Heart left ventricle (tissue), 16 donors: ENCODE measurements at places on chromosomes 3 and 15. TPM values are rescaled to one million over a fixed set of nuclear protein-coding genes. Genes with fewer than 3 reads are reported as not detected.

CLDN16 gene
- total RNA-seq = not detected

DNA sequence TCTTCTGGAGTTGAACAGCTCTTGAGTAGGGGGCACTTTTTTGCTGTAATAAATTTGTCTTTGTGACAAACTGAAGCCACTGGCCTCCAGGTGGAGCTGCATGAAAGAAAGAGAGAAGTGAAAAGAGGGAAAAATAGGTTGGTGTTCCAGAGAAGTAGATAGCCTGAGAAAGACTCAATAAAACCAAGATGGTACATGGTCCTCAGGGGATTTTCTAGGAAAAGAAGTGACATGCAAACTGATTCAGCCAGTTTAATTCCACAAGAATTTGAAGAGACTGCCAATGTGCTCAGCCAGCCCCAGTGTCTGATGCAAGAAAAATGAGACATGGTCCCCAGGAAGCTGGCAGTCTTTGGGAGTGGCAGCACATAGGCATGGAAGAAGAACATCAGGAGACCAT lies 152.7 kb downstream of the CD47 start:
- no peaks in the 10 kb centered on the region for H3K27me3 ChIP-seq
- no peaks in the 10 kb centered on the region for H3K4me1 ChIP-seq
- H3K36me3 ChIP-seq = no peaks in the 10 kb centered on the region
- no peak overlapping the region for H3K4me3 ChIP-seq
- no peak for DNase-seq

- no peak overlapping the region for H3K4me3 ChIP-seq
- H3K27ac ChIP-seq = no peak overlapping the region
- H3K36me3 ChIP-seq = no peaks in the 10 kb centered on the region
- H3K27me3 ChIP-seq = no peaks in the 10 kb centered on the region
Measured at GRCh38 chr3:194320100-194320499, 31.0 kb downstream of the CPN2 start.

- H3K27me3 ChIP-seq = no peaks in the 10 kb centered on the region
- no peak for DNase-seq
- no peak overlapping the region for H3K27ac ChIP-seq
- H3K4me1 ChIP-seq = no peaks in the 10 kb centered on the region
Measured at GRCh38 chr3:34202975-34203374, 404.5 kb downstream of the PDCD6IP start.

HHLA2 gene
- not detected for total RNA-seq

DNA sequence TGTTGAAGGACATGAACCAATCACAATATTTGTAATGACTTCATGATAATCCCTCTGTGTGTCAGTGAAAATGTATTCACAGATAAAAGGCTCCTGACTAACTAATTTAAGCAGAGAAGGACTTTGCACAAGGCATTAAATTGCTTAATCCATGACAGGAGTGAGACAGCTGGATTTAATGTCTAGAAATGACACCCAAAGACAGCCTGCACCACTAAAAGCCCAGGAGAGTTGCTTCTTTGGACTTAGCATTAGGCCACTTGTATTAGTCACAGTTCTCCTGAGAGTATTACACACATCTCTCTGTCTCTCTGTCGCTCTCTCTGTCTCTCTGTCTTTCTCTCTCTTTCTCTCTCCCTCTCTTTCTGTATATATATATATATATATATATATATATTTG lies 180.4 kb downstream of the GOLGA8K start:
- no peaks in the 10 kb centered on the region for H3K27me3 ChIP-seq
- DNase-seq = no peak
- no peaks in the 10 kb centered on the region for H3K36me3 ChIP-seq
- H3K4me3 ChIP-seq = no peak overlapping the region
- H3K4me1 ChIP-seq = no peaks in the 10 kb centered on the region

DNA sequence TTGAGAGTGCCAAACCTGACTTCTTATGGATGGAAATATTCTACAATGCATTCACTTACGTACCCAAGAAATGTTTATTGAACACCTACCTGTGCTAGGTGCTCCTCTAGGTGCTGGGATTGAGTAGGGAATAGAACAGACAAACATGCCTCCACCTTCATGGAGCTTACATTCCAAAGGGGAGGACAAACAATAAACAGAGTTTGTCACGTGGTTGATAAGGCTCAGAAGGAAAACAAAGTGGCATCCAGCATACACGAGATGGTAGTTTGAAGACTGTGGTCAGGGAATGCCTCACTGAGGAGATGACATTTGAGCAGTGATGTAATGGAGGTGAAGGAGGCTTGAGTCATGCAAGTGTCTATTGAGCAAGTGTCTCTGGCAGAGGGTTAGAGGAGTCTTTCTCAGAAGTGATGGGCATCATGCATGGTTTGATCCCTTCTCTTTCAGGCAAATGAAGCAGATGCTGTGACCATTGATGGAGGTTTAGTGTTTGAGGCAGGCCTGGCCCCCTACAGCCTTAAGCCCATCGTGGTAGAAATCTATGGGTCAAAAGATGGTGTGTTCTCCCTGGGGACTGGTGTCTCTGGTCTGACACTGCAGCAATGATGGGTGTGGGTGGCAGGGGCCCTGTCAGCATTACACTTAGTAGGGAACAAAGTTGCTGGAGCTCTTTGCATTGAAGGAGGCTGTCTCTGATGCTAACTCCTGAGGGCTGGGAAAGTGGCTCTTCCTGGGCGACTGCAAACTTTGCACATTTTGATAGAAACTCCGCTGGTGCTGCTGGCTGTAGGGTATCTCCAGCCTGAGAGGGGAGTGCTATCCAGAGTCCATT lies 29.7 kb upstream of the TOPBP1 start:
- H3K4me1 ChIP-seq = no peaks in the 10 kb centered on the region
- no peaks in the 10 kb centered on the region for H3K36me3 ChIP-seq
- no peak overlapping the region for H3K4me3 ChIP-seq

DNA sequence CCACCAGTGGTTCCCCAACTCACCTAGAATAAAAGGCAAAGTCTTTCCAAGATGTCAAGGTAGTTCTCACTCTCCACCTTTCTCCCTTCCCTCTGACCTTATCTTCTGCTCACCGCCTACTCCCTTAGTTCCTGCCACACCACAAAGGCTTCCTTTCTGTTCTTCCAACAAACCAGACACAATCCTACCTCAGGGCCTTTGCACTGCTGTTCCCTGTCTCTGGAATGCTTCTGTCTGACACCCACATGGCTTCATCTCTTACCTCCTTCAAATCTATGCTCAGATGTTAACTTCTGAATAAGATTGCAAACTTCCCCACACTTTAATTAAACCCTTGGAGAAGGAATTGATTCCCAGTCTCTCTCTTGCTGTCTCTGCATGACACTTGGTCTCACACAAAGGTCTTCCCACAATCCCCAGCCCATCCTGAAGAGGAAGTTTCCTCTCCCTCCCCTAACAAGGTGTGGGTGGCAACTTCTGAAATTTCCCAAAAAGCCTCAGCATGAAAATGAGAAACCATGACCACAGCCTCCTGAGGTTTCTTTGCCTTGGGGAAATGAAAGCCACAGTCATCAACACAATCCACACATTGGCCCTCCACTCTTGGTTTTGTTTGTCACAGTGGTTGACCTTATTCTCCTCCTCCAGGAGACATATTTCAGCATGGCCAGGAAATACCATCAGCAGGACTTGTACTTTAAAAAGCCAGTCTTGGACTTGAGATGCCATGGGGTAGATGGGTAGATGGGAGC lies 3.0 kb upstream of the RYK start:
- H3K4me1 ChIP-seq = peaks cover 30% of the 10 kb centered on the region
- H3K4me3 ChIP-seq = no peak overlapping the region
- DNase-seq = no peak
- no peaks in the 10 kb centered on the region for H3K27me3 ChIP-seq
- no peaks in the 10 kb centered on the region for H3K36me3 ChIP-seq

RBM6 gene
- 27.5 TPM for total RNA-seq

GRCh38 chr3:128420720-128421438 lies 45.8 kb downstream of the DNAJB8 start:
- H3K27me3 ChIP-seq = no peaks in the 10 kb centered on the region
- DNase-seq = no peak
- no peak overlapping the region for H3K27ac ChIP-seq
- H3K4me3 ChIP-seq = no peak overlapping the region
- no peaks in the 10 kb centered on the region for H3K36me3 ChIP-seq

FBLN2 gene
- 40.6 TPM for total RNA-seq

RBP2 gene
- total RNA-seq = not detected

DNA sequence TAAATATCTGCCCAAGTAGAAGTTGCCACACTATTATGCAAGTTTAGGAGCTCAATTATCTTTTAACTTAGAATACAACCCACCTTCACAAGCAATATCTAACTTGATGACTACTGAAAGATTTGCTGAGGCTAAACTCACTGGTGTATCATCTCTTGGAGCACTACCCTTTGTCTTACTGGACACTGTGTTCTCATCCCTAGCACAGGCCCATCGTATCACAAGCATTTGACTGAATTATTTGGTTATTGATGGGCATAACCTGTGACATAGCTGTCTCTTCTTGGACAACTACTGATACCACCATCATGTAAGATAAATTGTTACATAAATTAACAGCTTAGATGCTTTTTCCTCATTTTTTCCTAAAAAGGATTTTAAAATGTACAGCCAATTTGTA lies 216.2 kb upstream of the THBS1 start:
- H3K27me3 ChIP-seq = no peaks in the 10 kb centered on the region
- DNase-seq = no peak
- no peak overlapping the region for H3K27ac ChIP-seq
- H3K4me3 ChIP-seq = no peak overlapping the region
- no peaks in the 10 kb centered on the region for H3K36me3 ChIP-seq

DNA sequence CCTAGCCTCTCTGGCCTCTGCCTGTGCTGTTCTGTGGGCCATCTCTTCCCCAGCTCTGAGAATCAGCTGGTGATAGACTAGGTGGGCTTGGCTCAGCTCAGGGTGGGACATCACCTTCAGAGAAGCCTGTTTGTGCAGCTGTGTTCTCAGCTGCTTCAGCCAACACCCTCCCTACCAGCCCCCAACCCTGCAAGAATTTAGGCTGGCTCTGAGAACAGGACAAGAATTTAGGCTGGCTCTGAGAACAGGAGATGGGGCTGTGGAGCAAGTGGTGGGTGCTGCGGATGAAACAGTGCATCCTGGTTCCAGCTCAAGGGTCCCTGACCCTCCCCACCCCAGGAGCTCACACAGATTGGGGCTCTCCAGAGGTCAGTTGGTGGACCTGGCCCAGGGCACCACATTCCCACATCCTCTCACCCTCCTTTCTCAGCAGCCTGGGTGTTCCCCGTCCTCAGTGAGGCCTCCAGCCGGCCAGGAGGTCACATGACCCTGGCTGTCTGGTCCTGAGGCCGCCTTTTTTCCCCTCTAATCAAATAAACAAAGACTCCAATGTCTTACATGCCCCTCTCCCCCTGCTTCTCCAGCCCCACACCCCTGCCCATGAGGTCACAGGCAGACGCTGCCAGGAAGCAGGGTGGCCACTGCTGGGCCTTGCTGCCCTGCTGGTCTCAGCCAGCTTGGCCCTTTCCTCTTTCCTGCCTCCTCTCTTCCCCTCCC lies 14.9 kb downstream of the PLEKHO2 start:
- peak; percentile 74 for DNase-seq
- no peak overlapping the region for H3K4me3 ChIP-seq
- peak overlapping the region; percentile 77 for H3K27ac ChIP-seq
- no peaks in the 10 kb centered on the region for H3K27me3 ChIP-seq

SLC22A13 gene
- total RNA-seq = not detected

DNA sequence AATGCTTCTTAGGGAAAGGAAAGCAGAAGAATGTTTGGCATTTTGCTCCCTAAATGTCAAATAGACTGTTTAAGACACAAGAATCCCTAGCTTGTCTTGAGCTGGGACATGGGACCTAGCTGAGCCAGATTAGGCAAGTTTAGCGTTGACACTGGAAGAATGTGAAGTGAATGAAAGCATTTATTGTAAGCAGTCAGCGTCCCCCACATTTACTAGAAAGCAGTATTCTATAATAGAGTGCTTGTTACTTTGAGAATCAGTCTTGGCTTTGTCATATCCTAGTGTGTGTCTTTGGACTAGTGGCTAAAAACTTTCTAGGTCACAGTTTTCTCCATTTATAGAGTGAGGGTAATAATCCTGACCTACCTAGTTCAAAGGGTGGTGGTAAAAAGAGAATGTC lies 161.6 kb downstream of the ADAMTSL3 start:
- H3K4me1 ChIP-seq = peaks cover 17% of the 10 kb centered on the region
- H3K27me3 ChIP-seq = no peaks in the 10 kb centered on the region
- no peak overlapping the region for H3K27ac ChIP-seq

GOLGA6L7 gene
- total RNA-seq = not detected

GRCh38 chr3:174413062-174413912 lies 445.8 kb upstream of the NAALADL2 start:
- no peaks in the 10 kb centered on the region for H3K27me3 ChIP-seq
- no peak overlapping the region for H3K27ac ChIP-seq
- H3K4me1 ChIP-seq = no peaks in the 10 kb centered on the region
- H3K36me3 ChIP-seq = no peaks in the 10 kb centered on the region
- H3K4me3 ChIP-seq = no peak overlapping the region

SLC9A9 gene
- 15.3 TPM for total RNA-seq

GRCh38 chr15:44588541-44588940 lies 51.6 kb downstream of the EIF3J start:
- no peaks in the 10 kb centered on the region for H3K27me3 ChIP-seq
- H3K27ac ChIP-seq = no peak overlapping the region
- no peak for DNase-seq
- H3K4me3 ChIP-seq = no peak overlapping the region
- no peaks in the 10 kb centered on the region for H3K4me1 ChIP-seq

DNA sequence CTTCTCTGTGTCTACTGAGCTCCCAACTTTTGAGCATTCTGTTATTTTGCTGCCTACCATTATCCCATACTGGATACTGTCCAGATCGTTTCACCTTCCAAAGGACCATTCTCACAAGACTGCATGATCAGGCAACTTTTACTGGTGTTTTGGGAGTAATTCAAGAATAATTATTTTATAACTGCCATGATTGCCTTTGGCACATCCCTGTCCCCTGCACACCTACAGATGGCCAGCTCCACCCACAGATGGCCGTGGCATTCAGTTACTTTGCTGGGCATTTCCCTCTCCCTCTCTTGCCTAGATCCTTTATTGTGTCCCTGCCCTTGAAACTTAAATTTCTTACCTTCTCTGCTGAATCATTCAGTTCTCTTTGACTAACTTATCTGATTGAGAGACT lies 263.9 kb downstream of the DIPK2A start:
- no peak for DNase-seq
- no peak overlapping the region for H3K4me3 ChIP-seq
- no peaks in the 10 kb centered on the region for H3K36me3 ChIP-seq
- no peaks in the 10 kb centered on the region for H3K4me1 ChIP-seq
- H3K27me3 ChIP-seq = no peaks in the 10 kb centered on the region

DNA sequence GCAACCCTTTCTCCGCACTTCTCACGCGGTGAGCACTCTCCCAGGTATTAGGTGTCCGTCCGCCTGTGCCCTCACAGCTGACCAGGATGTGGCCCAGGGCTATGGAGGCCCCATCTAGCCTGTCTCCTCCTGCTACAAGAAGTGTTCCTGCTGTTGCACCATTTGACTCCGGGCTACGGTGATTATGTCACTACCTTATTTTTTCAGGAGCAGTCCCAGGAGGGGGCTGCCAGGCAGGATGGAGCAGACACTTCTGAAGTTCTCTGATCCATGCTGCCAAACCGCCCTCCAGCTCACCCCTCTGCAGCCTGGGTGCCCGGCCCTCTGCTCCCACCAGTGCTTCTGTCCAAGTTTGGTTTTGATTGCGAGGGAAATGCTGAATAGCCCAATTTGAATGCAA lies 36.9 kb downstream of the ZXDC start:
- H3K36me3 ChIP-seq = peaks cover 69% of the 10 kb centered on the region
- H3K4me1 ChIP-seq = no peaks in the 10 kb centered on the region
- no peaks in the 10 kb centered on the region for H3K27me3 ChIP-seq
- no peak for DNase-seq
- no peak overlapping the region for H3K27ac ChIP-seq
